Neural progenitor cell (in vitro differentiated cells): ENCODE measurements at places on chromosomes 6 and 20. TPM values are rescaled to one million over a fixed set of nuclear protein-coding genes. Genes with fewer than 3 reads are reported as not detected.
A peak's percentile ranks its signal among the peaks of the same experiment; 100 is the strongest.

DNA sequence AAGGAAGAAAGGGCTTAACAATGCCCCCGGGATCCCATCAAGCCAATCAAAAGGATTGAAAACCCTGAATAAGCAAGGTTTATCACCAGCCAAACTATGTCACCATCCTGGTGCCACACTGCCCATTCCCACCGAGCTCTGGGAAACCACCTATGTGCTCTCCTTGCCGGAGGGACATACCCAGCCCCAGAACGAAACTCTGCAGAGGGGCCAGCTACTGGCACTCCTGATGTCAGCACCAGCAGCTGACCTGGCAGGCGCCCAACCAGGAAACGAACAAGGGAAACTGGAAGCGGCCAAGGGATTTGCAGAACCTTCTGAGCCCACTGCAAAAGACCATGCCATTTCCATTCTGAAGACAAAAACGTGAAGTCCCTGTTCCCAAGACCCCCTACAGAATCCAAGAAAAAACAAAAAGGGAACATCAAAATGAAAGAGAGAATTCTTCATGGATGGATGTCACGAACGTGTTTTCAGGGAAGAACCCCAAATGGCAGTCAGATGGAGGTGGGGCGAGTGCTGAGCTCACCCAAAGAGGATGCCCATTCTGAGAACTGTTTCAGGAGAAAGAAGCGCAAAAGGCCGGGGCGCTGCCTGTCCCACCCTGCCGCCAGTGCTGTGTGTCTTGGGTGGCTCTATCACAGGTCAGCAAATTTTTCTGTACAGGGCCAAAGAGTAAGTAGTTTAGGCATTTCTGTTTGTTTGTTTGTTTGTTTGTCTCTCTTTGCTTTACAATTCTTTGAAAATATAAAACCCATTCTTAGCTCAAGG, 305.2 kb downstream of the ESR1 start:
- DNase-seq, result peak; percentile 56
- no peak overlapping the region for H3K4me3 ChIP-seq
- no peak overlapping the region for H3K27ac ChIP-seq
- no peaks in the 10 kb centered on the region for H3K27me3 ChIP-seq

DNA sequence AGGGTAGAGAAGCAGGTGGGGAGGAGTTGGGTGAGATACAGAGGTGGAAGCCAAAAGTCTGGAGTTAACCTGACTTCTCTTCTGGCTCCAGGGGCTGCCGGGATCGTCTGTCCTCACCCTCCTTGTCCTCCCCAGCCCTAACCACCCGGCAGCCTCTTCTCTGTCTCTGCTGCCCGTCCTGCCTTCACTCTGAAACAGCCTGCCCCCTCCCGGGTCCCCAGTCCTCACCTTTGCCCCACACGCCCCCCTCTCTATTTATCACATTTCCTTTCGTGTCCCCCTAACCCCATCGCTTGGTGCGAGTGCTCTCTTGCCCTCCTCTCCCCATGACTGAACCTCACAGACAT, 5.7 kb downstream of the RING1 start:
- DNase-seq, result no peak
- H3K4me3 ChIP-seq, result peak overlapping the region; percentile 59
- H3K36me3 ChIP-seq, result no peaks in the 10 kb centered on the region
- H3K4me1 ChIP-seq, result peaks cover 17% of the 10 kb centered on the region

DNA sequence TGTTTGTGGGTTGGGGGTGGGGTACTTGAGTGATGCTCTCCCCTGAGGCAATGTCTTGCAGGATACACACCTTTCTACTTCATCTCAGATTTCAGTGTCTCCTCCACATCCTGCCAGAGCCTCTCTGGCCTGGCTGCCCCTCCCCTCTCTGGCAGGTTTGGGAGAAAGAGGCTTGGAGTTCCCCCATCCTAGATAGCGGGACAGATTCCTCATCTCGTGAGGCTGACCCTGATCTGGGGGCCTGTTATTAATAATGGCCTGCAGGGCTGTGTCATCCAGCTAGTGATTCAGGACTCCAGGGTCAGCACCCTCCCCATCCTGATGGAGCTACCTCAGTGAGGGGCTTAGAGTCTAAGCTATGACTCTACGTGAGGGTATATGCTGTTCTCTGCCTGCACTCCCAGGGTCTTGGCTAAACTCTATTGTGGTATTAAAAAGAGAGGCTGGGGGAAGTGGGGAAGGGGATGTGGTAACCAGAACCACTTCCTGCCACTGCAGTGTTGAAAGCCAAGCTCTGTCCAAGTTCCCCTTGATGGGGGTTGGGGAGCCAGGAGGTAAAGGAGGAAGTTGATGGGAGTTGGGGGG, 3.7 kb upstream of the MMP9 start:
- H3K4me3 ChIP-seq, result no peak overlapping the region
- DNase-seq, result no peak
- peaks cover 11% of the 10 kb centered on the region for H3K4me1 ChIP-seq
- H3K27ac ChIP-seq, result no peak overlapping the region
- H3K27me3 ChIP-seq, result no peaks in the 10 kb centered on the region

DNA sequence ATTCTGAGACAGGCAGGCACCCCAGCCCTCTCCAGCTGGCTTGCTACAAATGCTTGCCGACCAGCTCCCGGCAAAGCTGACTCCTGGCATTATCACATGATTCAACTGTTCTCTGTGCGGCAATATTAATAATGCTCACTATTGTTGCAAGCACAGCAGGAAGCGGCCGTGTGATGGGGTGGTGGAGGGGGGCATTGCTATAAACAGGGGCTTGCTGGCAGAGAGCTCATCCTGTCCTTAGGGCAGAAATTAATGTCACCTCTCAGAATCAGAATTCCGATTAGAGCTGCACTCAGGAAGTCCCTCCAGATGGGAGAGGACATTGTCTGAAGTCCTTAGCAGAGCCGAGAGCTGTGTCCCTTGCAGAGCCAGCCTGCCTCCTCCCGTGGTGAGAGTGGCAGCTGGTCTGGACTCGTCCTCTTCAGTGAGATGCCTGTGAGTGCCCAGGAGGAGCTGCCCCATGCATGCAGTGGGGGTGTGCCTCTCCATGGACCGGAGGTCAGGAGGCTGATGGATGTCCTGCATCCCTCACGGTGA, 162.5 kb downstream of the CDH4 start:
- H3K4me1 ChIP-seq, result peaks cover 15% of the 10 kb centered on the region
- no peak for DNase-seq
- no peaks in the 10 kb centered on the region for H3K27me3 ChIP-seq
- H3K27ac ChIP-seq, result no peak overlapping the region
- no peak overlapping the region for H3K4me3 ChIP-seq

GRCh38 chr6:99014061-99014460, 66.3 kb upstream of the FBXL4 start:
- no peak overlapping the region for H3K27ac ChIP-seq
- no peak overlapping the region for H3K4me3 ChIP-seq
- no peak for DNase-seq
- no peaks in the 10 kb centered on the region for H3K27me3 ChIP-seq

- no peaks in the 10 kb centered on the region for H3K27me3 ChIP-seq
- H3K4me1 ChIP-seq, result no peaks in the 10 kb centered on the region
- H3K27ac ChIP-seq, result no peak overlapping the region
- H3K36me3 ChIP-seq, result no peaks in the 10 kb centered on the region
Measured at GRCh38 chr20:17495826-17496225, 35.4 kb downstream of the BFSP1 start.

The USP49 gene
- total RNA-seq, result 25.0 and 30.7 TPM in 2 replicates
